NCI-H2081 treated with DMSO at 0.1 percent for 48 hours (cell line): ENCODE measurements at places on chromosomes 12 and 14.

- DNase-seq = no peak
These were observed 45.8 kb upstream of the FGD4 start for GRCh38 chr12:32353540-32353939.

DNA sequence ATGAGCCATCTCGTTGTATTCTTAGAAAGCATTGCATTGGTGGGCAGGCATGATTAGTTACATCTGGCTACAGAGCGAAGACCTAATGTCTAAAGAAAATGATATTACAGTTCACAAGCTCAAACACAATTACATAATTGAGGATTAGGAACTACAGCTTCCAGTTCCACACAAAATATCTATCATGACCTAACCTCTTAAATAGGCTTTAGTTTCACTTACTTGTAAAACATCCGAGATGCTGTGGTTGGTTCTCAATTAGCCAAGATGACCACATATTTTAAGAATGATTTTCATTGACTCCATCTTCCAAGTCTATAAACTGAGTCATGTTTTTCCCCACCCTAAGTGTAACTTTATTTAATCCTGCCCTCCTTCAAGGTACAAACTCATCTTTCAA lies 69.5 kb downstream of the LRIG3 start:
- DNase-seq = no peak

GRCh38 chr12:124397399-124397679 lies 102.4 kb downstream of the RFLNA start:
- DNase-seq = no peak

DNA sequence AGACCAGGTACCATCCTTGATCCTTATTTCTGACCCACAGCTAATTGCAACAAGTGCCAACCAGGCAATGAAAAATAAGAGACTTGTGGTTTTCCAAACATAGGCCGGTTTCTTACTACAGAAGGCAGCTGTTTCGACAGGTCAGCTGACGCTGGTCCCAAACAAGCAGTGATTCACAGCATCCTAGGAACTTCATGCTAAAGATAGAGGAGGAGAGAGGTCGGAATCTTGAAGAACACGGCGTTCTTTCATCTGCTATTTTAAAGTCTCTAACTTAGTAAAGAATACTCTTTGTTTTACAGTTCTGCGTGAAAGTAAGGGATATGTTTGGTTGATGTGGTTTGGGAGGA lies 28.1 kb upstream of the ADGRD1 start:
- DNase-seq = no peak

GRCh38 chr14:73896521-73896920 lies 9.9 kb downstream of the ZNF410 start:
- DNase-seq = no peak

- DNase-seq = no peak
These were observed 315 bp downstream of the LTB4R2 start for GRCh38 chr14:24310265-24310645.

GRCh38 chr12:32494656-32495055 lies 95.3 kb downstream of the FGD4 start:
- no peak for DNase-seq

DNA sequence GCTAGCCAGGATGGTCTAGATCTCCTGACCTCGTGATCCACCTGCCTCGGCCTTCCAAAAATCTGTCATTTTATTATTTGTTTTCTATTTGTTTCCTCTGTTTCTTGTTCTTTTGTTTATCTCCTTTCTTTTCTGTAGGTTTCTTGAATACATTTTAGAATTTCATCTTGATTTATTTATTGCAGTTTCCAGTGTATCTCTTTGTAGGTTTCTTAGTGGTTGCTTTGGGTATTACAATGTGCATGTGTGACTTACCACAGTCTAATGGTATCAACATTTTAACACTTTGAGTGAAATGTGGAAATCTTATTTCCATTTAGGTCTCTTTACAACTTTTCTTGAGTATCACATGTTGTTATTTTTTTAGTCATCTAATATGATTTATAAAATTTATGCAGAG lies 29.9 kb upstream of the MUCL1 start:
- DNase-seq = no peak

GRCh38 chr14:69315301-69315700 lies 55.3 kb downstream of the GALNT16 start:
- DNase-seq = no peak

DNA sequence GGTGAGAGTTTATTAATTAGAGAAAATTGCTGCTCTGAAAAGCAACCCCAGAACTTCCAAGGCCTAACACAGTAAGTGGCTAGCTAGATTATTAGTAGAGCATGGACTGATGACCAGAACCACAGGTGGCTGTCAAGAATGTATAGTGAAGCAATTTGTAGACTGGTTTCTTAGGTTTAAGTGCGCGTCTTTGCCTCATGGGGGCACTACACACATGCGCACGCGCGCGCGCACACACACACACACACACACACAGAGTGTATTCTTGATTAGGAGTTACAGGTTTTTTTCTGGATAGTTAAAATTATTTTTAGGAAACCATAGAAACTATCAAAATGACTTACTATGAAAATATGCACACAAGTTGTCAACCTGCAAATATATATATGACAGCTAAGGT lies 66.5 kb downstream of the BHLHE41 start:
- no peak for DNase-seq

GRCh38 chr14:80634106-80634758 lies 307.3 kb downstream of the CEP128 start:
- no peak for DNase-seq

DNA sequence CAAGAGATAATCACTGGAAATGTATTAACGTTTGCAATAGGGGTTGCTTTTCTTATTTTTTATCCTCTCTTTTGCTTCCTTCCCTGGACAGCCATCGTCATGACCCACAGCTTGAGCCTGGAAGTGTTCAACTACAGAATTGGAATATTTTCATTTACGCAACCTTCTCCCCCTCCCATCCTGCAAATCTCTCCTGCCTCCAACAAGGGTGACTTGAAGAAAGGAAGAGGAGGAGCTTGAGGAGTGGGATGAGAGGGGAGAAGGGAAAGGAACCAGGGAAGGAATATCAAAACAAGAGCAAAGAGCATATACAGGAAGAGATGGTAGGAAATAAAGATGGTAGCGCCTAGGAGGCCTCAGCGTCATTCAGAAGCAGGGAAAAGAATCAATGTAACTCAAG lies 1.6 kb upstream of the MANSC4 start:
- DNase-seq = no peak

DNA sequence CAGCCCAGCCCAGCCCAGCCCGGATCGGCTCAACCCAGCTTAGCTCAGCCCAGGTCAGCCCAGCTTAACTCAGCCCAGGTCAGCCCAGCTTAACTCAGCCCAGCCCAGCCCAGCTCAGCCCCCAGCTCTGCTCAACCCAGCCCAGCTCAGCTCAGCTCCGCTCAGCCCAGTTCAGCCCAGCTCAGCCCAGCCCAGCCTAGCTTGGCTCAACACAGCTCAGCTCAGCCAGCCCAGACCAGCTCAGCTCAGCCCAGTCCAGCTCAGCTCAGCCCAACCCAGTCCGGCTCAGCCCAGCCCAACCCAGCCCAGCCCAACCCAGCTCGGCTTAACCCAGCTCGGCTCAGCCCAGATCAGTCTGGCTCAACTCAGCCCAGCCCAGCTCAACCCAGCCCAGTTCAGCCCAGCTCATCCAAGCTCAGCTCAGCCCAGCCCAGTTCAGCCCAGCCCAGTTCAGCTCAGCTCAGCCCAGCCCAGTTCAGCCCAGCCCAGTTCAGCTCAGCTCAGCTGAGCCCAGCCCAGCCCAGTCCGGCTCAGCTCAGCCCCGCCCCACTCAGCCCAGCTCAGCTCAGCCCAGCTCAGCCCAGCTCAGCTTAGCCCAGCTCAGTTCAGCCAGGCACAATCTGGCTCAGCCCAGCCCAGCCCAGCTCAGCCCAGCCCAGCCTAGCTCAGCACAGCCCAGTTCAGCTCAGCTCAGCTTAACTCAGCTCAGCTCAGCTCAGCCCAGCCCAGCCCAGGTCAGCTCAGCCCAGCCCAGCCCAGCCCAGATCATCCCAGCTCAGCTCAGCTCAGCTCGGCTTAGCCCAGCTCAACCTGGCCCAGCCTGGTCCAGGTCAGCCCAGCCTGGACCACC lies 331.7 kb downstream of the TMEM121 start:
- no peak for DNase-seq

- DNase-seq = no peak
These were observed 153.9 kb upstream of the GSC start for GRCh38 chr14:94923786-94924185.

DNA sequence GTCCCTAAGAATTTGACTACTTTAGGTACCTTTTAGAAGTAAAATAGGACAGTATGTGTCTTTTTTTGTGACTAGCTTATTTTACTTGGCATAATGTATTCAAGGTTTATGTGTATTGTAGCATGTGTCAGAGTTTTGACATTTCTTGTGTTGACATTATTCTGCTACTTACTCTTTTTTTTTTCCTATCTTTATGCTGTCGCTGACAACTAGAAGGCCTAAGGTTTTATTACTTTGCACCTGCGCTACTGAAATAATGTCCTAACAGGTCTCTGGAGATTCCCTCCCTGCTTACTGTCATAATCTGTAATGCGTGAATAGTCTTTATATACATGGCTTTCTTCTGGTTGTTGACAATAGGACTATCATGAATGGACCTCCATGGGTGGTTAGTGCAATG lies 43.0 kb downstream of the PDE3A start:
- no peak for DNase-seq

GRCh38 chr14:36619131-36619530 lies 36.7 kb upstream of the NKX2-8 start:
- no peak for DNase-seq

DNA sequence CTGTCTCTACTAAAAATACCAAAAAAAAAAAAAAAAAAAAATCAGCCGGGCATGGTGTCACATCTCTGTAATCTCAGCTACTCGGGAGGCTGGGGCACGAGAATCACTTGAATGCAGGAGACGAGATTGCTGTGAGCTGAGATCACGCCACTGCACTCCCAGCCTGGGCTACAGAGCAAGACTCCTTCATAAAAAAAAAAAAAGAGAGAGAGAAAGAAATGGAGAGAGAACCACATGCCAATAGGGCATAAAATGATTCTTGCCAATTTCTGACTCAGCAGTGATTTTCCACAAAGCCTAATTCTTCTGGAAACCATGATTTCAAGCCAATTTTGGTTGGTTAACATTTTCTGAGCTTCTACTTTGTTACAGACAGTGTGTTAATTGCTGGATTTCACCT lies 250.4 kb upstream of the SEL1L start:
- no peak for DNase-seq

DNA sequence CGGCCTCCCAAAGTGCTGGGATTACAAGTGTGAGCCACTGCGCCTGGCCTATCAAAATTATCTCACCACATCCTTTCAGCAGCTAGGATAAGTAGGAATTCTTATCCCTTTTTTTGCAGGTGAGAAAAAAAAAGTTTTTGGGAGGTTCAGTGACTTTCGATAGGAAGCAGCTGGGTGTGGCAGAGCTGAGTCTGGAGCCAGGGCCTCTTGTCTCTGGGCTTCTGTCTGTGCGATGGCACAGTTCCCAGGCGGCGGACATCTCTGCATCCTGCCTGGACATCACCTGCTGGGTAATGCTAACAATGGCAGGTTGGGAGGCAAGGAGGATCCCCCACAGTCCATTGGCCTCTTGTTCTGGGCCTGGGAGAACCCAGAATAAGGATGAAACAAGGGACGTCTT lies 12.5 kb downstream of the NRXN3 start:
- no peak for DNase-seq

DNA sequence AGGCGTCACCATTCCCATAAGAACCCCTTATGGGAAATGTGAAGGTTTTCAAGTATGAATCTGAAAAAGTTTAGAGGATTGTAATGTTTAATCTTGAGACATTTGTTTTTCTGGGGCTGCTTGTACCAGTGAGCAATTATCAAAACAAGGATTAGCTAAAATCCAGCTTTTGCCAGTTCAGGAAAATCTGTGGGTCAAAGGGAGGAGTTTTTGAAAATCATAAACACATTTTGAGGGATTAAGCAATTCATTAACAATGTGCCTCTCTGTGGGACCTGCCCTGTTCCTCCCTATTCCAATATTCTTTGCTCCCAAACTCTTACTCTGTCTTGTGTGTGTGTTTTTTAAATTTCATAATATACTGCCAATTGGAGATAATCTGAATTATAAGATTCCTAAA lies 11.7 kb upstream of the DAAM1 start:
- DNase-seq = no peak

DNA sequence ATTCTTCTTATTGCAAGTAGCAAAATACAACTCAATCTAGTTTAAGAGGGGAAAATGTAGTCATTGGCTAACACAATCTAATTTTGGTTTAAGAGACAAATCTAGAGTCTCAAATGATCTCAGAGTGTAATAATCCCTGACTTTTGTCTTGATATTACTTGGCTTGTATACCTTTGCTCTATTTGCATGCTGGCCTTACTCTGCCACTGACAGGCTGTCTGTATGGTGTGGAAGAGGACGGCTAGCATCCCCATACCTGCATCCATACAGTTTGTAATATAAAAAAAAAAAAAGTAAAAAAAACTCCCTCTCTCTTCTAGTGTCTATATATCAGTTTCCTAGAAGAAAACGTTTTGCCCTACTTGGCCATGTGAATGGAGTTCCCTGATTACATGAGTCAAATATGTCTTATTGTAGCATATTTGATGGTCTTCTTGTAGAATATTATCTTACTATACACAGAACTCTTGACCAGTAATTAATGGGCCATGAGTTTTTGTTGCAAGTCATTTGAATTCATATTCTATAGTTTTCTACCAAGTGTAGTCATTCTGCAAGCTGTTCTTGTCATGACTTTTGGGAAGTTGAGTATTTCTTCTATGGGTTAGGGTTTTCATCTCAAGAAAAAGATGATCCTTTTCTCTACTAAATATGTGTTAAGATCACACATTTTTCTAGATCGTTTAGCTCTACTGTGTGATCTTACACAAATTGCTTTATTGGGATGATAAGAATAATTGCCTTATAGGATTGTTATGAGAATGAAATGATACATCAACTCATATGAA lies 8.2 kb downstream of the HIF1A start:
- no peak for DNase-seq

GRCh38 chr14:25094171-25094907 lies 44.4 kb upstream of the STXBP6 start:
- DNase-seq = no peak

GRCh38 chr14:58607131-58607951 lies 30.4 kb upstream of the DACT1 start:
- no peak for DNase-seq

DNA sequence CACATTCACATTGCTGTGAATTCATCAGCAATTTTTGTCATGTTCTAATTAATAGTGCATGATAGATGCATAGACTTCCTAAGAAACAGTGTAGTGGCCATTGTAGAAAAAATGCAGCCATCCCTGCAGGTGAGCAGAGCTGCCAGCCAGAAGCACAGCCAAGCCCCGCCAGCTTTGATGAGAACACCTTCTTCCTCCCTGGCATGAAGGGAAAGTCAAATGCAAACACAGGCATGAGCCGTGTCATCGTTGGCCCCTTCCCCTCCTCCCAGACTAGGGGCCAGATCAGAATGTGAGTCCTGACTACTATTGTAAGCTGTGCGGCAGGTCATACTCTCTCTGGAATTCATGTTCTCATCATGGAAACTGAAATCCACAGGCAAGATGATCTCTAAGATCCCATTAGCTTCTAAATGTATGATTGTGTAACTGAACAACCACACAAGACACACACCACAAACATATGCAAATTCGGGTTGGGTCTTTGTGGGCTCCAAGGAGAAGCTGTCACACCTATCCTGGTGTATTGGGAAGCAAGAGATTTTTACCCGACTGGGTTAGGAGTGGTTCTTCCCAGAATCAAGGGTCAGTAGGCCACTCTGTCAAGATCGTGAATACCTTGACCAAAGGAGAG lies 2.8 kb upstream of the AQP2 start:
- DNase-seq = no peak

GRCh38 chr14:65906344-65906743 lies 493.8 kb downstream of the FUT8 start:
- DNase-seq = no peak

- no peak for DNase-seq
These were observed 24.7 kb downstream of the SLC7A8 start for GRCh38 chr14:23158779-23159178.

- DNase-seq = no peak
These were observed 150.8 kb downstream of the PRKCH start for GRCh38 chr14:61472011-61472672.
